CD4-positive, alpha-beta memory T cell (primary cell): ENCODE measurements at places on chromosomes 3 and 15.

DNA sequence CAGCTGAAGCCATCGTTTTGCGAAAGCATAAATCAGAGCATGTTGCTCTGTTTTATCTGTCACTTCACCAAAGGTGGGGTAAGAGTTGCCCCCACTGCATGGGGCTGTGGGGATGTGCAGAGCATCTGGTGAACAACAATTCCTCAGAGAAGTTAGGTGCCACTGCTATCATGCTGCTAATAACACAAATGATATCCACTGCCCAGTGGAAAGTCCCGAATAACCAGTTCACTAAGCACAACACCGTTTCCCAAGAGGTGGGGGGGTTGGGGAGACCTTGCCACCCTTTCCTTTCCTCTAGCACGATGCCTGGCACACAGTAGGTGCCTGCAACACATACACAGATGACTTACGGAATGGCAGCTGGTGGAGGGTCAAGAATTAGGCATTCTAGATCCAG is 38.6 kb downstream of the FAM3D start:
- no peak for DNase-seq

DNA sequence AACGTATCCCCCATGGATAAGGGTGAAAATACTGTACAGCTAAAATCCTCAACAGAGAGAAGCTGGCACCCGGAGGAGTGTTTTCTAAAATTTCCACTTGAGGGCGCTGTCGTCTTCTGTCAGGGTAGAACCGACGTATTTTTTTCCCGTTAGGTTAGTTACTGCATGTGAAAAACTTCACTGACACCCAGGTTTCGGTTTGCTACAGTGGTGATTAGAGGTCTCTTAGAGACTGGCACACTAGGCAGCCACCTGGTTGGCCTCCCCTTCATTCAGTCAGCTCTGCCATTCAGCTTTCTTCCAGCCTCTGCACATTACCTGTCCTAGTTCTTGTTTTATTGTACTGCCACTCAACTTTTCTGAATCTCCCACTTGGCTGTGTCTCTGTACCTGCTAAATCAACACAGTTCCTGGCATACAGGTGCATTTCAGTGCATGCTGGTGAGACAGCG is 18.4 kb downstream of the CCK start:
- peak; percentile 61 for DNase-seq

GRCh38 chr3:167876620-167877281 is 141.2 kb downstream of the SERPINI1 start:
- no peak for DNase-seq

- DNase-seq = peak; percentile 12
These were observed 62.1 kb upstream of the SLC6A11 start for GRCh38 chr3:10753964-10754363.

DNA sequence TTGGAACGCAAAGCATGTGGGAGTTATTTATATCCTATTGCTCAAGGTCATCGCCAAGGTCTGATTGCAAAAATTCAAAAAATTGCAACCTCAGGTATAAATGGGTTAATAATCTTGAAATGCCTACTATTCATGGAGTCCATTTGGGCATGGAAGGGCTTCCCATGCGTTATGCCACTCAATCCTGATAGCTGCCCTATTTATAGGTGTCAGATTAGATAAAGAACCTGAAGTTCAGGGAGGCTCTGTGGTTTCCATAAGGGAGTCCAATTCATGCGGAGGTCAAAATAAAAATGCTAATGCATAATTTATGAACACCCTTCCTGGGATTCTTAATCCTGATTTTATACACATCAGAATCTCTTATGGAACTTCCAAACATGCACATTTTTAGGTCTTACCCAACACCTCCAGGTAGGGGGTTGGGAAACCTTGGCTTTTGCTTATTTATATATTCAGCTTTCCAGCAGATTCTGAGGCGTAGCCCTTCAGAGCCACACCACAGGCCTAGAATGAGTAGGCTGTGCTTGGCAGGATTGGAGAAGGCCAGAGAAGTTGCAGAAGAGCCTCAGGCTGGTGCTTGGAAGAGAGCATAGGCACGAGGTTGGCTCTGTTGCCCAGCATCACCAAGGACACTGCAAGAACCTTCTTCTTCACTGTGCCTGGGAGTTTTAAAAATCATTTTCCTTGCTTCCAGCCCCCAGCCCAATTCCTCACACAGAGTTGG is 324.4 kb upstream of the CFAP20DC start:
- no peak for DNase-seq

- DNase-seq = no peak
These were observed 42.7 kb upstream of the PYGO1 start for GRCh38 chr15:55630858-55631257.

GRCh38 chr3:20552605-20553275 is 366.7 kb upstream of the SGO1 start:
- DNase-seq = no peak

DNA sequence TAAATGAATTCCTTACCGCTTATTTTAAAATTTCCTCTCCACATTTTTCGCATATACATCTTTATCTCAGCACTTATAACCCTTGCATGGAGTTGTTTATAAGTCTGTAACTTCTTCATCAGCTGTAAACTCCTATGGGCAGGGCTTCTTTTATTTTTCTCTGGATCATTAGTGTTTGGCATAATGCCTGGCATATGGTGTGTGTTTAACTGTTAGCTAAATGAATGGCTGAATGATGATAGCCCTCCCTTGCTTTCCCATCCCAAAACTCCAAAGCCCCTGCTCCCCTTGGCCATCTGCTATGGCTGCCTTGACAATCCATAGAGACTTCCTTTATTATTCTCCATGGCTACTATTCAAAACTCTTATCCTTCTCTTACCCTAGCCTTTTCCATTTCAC is 48.1 kb upstream of the SEMA6D start:
- no peak for DNase-seq

DNA sequence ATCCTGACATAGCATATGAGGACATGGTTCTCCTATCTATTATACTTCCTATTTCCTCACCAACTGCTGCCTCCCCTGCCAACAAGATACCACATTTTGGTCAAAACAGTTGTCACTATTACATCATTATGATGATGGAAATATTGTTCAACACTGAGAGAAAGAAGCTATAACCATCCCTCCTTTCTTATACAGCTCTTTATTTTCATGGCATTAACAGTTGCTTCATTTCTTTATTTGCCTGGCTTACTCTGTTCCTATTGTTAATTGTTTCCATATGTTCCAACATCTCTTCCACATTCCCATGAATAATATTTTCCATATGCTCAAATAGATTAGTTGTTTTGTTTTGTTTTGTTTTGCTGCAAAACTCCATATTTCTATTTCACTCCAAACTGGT is 40.8 kb upstream of the FILIP1L start:
- no peak for DNase-seq

- DNase-seq = no peak
These were observed 41.7 kb downstream of the ARIH1 start for GRCh38 chr15:72515591-72516389.

GRCh38 chr3:42080453-42080872 is 10.7 kb upstream of the TRAK1 start:
- DNase-seq = peak; percentile 37

GRCh38 chr15:27871902-27872260 is 227.2 kb downstream of the OCA2 start:
- no peak for DNase-seq

- no peak for DNase-seq
These were observed 297.3 kb downstream of the DOCK3 start for GRCh38 chr3:50972029-50972428.

DNA sequence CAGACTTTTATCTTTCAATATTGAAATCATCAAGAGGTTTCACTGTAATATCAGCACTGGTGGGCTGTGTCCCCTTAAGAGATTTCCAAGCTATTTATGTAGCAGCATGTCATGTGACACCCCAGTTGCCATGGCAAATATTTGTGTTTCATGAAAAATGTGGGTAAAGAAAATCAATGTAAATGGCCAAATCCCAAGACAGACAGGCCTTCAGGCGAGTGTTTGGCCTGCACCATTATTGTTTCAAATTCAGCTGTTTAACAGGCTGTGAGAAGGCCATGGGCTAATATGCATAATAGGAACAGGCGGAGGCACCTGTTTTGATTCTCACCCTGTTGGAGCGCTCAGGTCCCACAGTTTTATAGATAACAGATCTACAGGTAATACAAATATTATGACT is 104.2 kb downstream of the IQCH start:
- no peak for DNase-seq

GRCh38 chr3:41148478-41148877 is 50.8 kb upstream of the CTNNB1 start:
- DNase-seq = no peak

GRCh38 chr3:165502707-165503106 is 306.5 kb upstream of the SLITRK3 start:
- DNase-seq = no peak

DNA sequence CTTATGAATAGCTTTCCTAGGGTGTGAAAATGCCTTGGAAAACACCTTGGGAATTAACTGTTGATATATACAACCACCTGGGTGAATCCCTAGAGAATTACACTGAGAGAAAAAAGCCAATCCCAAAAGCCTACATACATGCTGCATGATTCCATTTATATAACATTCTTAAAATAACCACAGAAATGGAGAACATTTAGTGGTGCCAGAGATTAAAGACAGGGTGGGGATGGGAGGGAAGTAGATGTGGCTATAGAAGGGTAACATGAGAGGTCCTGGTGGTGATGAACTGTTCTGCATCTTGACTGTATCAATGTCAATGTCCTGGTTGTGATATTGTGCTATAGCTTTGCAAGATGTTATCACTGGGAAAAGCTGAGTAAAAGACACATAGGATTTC is 291.0 kb downstream of the CLSTN2 start:
- no peak for DNase-seq

GRCh38 chr15:92167451-92167850 is 226.2 kb upstream of the ST8SIA2 start:
- DNase-seq = no peak

DNA sequence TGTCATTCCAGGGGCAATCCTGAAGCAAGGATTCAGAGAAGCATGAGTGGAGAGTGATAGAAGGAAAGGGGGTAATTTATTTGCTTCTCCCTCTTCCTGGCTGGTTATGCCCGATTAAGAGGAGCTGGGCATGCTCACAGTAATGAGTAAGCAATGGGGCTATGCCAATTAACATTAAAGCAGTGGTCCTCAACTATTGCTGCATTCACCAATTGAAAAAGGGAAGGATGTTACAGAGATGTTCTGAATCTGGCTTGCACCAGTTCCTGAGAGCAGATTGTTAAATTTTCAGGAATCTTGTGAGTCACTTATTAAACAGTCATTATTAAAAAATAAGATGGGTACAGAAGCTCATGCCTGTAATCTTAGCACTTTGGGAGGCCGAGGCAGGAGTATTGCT is 85.9 kb upstream of the ZBTB20 start:
- no peak for DNase-seq

GRCh38 chr15:58487041-58487723 is 55.4 kb downstream of the LIPC start:
- DNase-seq = no peak

DNA sequence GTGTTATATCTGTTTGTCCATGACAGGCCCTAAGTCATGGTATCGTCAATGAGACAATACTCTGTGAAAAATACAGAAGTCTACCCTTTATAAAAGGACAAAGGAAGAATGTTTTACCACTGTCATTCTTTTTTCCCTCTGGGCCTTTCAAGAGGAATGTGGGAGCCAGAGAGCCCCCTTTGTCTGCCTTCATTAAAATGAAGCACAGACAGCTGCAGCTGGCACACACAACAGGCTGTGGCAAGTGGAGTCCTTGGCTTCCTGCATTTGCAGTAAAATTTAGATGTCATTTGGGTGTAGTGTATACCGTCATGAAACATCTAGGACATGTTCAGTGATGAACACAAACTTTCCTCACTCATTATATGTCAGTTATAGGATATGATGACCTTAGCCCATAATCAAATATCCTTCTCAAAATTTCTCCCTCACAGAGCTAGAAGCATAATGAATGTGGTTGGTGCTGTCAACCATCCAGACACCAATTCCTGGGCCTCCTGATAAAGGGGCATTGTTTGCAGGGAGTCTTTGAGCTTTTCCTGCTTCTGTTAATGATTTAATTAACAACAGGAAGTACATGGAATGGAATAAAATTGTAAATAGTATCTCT is 76.4 kb downstream of the DHX36 start:
- no peak for DNase-seq

DNA sequence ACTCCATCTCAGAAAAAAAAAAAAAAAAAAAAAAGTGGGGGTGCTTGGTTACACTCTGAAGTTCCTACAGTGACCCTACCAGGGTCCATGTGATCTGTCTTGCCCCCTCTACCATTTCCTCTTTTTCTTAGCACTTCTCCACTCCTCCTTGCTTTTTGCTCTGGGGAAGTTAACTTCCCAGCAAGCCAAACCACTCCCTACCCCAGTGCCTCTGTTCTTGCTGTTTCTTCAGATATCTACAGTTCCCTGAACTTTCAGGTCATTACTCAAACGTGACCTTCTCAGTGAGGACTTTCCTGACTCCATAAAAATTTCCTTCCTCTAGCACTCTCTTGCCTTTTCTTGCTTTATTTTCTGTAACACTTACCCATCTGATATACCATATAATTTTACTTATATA is 61.1 kb upstream of the GCNT3 start:
- no peak for DNase-seq

DNA sequence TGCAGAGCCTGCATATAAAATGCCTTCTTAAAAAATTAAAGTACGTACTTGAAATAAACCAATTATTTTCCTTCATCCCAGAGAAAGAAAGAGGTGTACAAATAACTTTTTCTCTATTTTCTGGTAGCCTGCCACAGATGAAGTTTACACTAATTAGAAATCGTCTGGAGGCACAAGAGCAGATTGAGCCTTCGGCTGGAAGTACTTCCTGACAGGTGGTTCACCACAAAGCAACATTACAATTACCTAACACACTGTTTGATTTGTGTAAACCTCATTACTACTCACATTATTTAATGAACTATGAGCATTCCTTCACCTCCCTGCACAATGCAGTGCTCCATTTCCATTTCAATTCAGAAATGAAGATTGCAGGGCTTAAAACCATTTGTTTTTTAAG is 856.1 kb downstream of the SI start:
- no peak for DNase-seq

GRCh38 chr3:72336114-72336651 is 512.1 kb downstream of the SHQ1 start:
- no peak for DNase-seq

GRCh38 chr15:77173487-77173886 is 102.6 kb upstream of the TSPAN3 start:
- no peak for DNase-seq

DNA sequence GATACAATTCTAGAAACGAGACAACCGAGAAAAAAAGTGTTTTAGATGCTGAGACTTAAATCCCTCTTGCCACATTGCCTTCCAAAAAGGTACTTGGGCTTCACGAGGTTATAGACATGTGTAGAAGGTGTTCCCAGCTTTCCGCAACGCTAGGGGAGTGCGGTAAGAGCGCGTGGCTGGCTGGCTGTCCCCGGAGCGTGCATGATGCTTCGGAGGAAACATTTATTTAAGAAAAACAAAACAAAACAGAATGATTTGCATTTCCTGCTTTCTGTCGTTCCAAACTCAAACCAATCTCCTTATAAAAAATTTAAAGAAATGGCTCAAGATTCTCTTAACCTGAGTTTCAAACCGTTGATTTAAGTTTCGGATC is 841 bp downstream of the SLC6A20 start:
- DNase-seq = no peak

DNA sequence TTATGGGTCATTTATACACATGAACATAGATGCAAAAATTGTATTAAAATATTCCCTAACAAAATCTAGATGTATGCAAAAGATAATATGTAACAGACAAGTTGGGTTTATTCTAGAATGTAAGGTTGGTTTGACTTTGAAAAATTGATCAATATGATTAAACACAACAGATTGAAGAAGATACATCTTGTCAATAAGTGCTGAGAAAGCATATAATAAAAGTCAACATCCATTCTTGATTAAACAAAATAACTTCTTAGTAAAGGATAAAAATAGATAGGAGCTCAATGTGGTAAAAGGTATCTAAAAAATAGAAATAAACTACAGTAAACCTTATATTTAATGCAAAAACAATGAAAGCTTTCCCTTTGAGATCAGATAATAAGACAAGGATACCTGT is 38.3 kb downstream of the CCDC39 start:
- no peak for DNase-seq
